ENCODE measurements at places on chromosomes 7 and 10. TPM values are rescaled to one million over a fixed set of nuclear protein-coding genes. Genes with fewer than 3 reads are reported as not detected.

GRCh38 chr10:53479365-53479764 is 706.8 kb upstream of the MBL2 start:
- H3K4me3 ChIP-seq = no peak overlapping the region
- DNase-seq = no peak
- H3K27ac ChIP-seq = no peak overlapping the region
- no peaks in the 10 kb centered on the region for H3K27me3 ChIP-seq

- no peak overlapping the region for H3K27ac ChIP-seq
- no peaks in the 10 kb centered on the region for H3K4me1 ChIP-seq
- no peak for DNase-seq
- no peaks in the 10 kb centered on the region for H3K36me3 ChIP-seq
- H3K4me3 ChIP-seq = no peak overlapping the region
- no peaks in the 10 kb centered on the region for H3K27me3 ChIP-seq
These were observed 40.6 kb downstream of the STAM start for GRCh38 chr10:17684537-17684936.

DNA sequence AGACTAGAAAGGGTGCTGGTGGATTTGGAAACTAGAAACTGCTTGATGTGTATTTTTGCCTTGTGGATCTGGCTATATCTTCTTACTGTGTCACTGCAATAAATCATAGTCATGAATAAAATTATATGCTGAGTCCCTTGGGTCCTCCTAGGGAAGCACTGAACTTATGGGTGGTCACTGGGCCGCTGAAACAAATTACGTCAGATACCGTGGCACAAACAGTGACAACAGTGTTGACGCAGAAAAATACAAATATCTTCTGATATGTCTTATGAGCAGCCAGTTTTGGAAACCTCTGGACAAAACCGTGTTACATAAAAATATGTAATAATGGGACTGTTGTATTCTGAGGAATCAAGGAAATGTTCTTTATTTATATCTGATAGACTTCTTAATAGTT is 260.1 kb upstream of the SORCS1 start:
- DNase-seq = no peak
- no peak overlapping the region for H3K27ac ChIP-seq
- no peaks in the 10 kb centered on the region for H3K36me3 ChIP-seq
- no peak overlapping the region for H3K4me3 ChIP-seq
- no peaks in the 10 kb centered on the region for H3K4me1 ChIP-seq

DNA sequence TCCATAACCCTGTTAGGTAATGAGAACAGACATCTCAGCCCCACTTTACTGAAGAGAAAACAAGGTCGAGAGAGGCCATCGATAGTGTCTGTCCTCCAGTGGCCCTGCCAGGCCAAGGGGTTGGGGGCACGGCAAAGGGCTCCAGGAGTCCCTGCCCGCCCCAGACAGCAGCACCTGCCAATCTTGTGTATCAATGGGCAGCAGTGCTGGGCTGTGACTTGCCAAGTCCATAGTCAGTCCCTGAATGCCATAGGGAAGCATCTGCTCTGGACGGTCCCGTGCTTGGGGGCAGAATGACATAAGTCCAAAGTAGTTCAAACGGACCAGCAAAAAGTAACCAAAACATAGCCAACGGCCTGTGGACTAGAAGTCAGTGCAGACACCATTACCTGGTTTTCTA is 33.2 kb downstream of the DLG5 start:
- peak overlapping the region; percentile 16 for H3K27ac ChIP-seq
- no peak for DNase-seq
- H3K4me3 ChIP-seq = no peak overlapping the region
- H3K27me3 ChIP-seq = no peaks in the 10 kb centered on the region

DNA sequence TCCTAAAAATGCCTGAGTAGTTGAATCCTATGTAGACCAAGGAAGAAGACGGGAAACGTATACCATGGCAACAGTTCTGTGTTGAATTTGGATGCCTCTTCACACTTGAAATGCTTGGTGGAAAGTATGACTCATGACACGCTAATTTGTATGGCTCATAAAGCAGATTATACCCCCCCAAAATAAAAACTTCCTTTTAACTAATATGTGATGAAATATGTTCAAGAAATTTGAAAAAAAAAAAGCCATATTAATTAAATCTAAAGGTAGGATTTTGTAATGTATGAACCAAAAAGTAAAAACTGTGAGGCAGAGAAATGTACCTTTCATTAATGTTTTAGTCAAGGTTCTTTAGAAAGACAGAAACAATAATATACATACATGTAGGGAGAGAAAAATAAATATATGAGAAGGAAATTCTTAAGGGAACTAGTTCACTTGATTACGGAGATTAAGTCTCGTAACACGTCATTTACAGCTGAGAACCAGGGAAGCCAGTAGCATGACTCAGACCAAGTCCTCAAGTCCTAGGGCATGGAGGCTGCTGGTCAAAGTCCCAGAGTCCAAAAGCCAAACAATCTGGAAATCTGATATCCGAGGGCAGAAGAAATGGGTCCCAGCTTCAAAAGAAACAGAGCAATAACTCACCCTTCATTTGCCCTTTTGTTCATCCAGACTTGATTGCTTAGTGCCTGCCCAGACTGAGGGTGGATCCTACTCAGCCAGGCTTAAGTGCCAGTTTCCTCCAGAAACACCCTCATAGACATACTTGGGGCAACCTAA is 485.1 kb downstream of the SEMA3D start:
- H3K4me1 ChIP-seq = peaks cover 11% of the 10 kb centered on the region
- no peaks in the 10 kb centered on the region for H3K27me3 ChIP-seq
- no peaks in the 10 kb centered on the region for H3K36me3 ChIP-seq
- peak overlapping the region; percentile 45 for H3K27ac ChIP-seq
- DNase-seq = no peak
- H3K4me3 ChIP-seq = no peak overlapping the region

GRCh38 chr7:110938165-110938564 is 152.8 kb upstream of the LRRN3 start:
- peaks cover 7% of the 10 kb centered on the region for H3K4me1 ChIP-seq
- no peak for DNase-seq
- no peaks in the 10 kb centered on the region for H3K27me3 ChIP-seq
- no peak overlapping the region for H3K27ac ChIP-seq

DNA sequence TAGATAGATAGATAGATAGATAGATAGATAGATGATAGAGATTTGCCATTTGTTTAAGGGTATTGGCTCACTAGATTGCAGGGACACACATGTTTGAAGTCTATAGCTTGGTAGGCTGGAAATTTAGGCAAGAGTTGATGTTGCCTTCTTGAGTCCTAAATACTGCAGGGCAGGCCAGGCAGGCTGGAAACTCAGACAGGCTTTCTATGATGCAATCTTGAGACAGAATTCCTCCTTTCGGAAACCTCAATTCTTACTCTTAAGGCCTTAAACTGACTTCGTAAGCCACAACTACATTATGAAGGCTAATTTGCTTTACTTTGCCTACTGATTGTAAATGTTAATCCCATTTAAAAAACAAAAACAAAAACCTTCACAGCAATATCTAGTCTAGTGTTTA is 322.9 kb upstream of the AKR1E2 start:
- no peak overlapping the region for H3K4me3 ChIP-seq
- DNase-seq = no peak
- no peaks in the 10 kb centered on the region for H3K27me3 ChIP-seq
- no peaks in the 10 kb centered on the region for H3K36me3 ChIP-seq
- H3K27ac ChIP-seq = no peak overlapping the region

DNA sequence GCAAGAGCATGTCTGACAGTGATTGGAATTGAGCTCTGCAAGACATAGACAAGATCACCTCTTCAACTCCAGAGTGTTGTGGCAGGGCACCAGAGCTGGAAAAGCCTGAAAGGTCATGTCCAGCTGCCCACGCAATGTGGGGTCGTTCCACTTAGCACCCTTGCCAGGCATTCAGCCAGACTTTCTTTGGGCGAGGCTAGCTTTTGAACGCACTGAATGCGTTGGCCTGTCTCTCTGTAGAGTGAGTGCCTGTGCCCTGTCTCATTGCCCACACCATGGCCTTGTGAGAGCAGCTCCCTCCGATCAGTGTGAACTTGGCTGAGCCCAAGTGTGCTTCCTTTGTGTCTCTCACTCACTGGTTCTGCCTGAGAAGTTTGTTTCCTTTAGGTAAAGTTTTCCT is 23.3 kb downstream of the UBTD1 start:
- DNase-seq = no peak
- no peak overlapping the region for H3K4me3 ChIP-seq
- H3K27ac ChIP-seq = no peak overlapping the region
- peaks cover 38% of the 10 kb centered on the region for H3K4me1 ChIP-seq

The PRRT4 gene
- total RNA-seq = 1.8 TPM

DNA sequence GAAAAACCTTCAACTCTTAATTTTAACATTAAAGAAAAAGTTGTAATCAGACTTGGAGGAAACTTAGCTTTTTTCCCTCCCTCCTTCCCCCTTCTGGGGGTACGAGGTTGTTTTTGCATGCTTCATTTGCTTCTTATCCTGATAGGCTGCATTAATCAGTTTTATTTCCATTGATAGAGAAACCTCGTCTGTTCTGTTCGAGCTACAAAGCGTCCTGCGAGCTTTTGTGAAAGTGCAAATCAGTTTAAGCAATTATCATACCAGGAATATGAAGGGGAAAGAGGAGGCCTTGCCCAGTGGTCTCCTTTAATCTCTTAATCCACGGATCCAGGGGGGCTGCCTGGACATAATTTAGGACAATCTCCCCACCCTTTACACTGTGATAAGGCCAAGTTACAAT is 7.5 kb downstream of the EMX2 start:
- no peak for DNase-seq
- H3K27me3 ChIP-seq = peaks cover 100% of the 10 kb centered on the region
- no peak overlapping the region for H3K27ac ChIP-seq
- H3K4me1 ChIP-seq = peaks cover 14% of the 10 kb centered on the region
- H3K4me3 ChIP-seq = no peak overlapping the region

DNA sequence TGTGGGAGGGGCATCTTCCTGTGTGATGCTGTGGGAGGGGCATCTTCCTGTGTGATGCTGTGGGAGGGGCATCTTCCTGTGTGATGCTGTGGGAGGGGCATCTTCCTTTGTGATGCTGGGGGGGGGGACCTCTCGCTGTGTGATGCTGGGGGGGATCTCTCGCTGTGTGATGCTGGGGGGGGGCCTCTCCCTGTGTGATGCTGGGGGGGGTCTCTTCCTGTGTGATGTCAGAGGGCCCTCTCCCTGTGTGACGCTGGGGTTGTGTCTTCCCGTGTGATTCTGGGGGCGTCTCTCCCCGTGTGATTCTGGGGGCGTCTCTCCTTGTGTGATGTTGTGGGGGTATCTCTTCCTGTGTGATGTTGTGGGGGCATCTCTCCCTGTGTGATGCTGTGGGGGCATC is 27.9 kb upstream of the DPYSL4 start:
- no peaks in the 10 kb centered on the region for H3K36me3 ChIP-seq
- H3K27me3 ChIP-seq = no peaks in the 10 kb centered on the region
- H3K4me3 ChIP-seq = no peak overlapping the region
- no peak for DNase-seq
- peaks cover 9% of the 10 kb centered on the region for H3K4me1 ChIP-seq
- H3K27ac ChIP-seq = no peak overlapping the region

Data from esophagus squamous epithelium (tissue), 5 donors.